NCI-H2107 (cell line): ENCODE measurements at places on chromosomes 6 and 20.
A peak's percentile ranks its signal among the peaks of the same experiment; 100 is the strongest.

DNA sequence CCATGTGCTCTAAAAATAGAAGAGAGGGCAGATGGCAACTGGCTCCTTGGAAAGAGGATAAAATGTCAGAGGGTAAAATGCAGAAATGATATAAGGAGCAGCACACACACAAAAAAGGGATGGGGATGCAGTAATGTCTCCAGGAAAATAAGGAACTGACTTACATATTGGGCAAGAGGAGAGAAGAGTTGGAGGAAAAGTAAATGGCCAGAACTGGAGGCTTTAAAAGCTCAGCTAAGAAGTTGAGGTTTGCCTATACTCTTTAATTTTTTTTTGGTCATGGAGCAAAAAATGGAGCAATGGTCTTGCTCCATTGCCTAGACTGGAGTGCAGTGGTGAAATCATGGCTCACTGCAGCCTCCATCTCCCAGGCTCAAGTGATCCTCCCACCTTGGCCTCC, 93.7 kb downstream of the SULF2 start:
- DNase-seq: no peak

DNA sequence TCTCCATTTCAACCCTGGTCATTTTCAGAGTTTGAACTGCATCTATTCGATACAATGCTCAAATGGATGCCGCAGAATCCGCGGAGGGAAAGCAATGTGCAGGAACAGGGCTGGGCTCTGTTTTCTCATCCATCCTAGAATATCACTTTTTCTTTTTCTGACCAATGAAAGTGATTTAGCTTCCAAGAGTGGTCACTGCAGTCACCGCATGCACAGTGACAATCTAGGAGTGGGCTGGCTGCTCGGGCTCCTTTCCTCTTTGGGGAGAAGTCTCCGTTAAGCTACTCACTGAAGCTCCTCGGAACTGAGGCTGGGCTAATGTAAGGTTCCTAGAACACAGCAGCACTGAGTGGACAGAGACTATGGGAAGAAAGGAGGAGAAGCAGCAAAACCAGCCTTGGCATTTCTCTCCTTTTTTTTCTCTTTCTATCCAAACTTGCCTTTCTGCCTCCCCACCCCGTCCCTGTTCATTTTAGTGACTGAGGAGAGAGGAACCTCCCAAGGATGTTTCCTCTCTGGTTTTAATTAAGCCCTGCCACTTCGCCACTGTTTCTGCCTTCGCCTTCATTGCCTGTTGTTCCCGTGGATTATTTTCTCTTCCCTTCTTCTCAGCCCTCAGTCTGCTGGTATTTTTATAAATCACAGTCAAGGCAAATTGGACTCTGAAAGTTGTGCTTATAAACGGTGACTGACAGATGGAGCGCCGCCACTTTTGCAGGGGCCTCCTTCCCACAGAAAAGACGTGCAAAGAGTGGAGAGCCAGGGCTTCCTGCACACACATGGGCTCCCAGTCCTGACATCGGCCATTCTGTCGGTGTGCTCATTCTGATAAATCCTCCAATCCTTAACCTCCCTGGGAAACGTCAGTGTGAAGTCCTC, 41.1 kb downstream of the RAMACL start:
- no peak for DNase-seq

DNA sequence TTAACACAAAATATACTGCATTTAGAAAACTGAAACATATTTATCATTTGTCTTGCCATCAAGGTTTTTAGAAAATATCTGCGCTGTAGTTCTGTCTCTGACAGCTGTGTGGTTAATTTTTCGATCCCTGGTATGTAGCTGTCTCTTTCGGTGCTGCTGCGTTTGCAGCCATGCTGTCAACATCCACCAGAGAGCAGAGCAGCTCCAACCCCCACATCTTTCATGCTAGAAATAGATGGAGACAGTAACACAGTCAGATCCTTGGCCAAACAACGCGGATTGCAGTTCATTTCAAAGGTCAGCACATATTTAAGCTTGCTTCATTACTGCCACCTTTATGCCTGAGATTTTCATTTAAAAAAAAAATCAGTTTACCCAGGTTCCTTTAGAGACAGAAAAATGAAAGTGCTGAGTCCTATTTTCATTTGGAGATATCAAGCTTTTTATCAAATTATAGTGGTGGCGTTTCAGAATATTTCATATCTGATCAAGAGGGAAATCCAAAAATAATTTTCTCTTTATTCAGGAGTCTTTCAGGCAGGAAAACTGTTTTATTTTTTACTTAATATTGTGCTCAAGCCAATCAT, 157.7 kb upstream of the MMS22L start:
- DNase-seq: peak; percentile 34

- no peak for DNase-seq
Observed at GRCh38 chr6:121521164-121521555, 85.7 kb downstream of the GJA1 start.

GRCh38 chr6:12506159-12506558, 210.4 kb upstream of the PHACTR1 start:
- no peak for DNase-seq

- DNase-seq: no peak
Observed at GRCh38 chr20:6530254-6530653, 237.2 kb upstream of the BMP2 start.

DNA sequence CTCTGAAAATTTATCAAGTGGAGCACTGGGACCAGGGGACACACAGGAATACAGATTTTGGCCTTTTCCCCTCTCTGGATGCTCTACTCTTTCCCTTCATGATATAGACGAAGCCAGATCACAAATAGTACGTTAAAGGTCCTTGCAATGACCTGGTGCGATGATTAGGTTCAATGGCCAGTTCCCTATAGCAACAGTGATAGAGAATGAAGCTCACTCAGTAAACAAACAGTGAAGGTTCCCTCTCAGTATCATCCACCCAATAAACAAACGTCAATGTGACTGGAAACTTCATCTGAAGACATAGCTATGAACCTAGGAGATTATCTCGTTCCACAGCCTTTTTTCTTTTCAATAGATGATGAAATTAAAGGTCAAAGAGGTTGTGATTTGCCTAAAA, 596.2 kb downstream of the KIF16B start:
- DNase-seq: no peak

GRCh38 chr6:44021589-44022295, 105.5 kb downstream of the MRPL14 start:
- DNase-seq: no peak

GRCh38 chr6:3820563-3820962, 28.6 kb upstream of the FAM50B start:
- DNase-seq: no peak

GRCh38 chr6:441126-441920, 49.8 kb downstream of the IRF4 start:
- DNase-seq: no peak

- DNase-seq: no peak
Observed at GRCh38 chr20:50538276-50538675, 28.1 kb downstream of the PTPN1 start.

DNA sequence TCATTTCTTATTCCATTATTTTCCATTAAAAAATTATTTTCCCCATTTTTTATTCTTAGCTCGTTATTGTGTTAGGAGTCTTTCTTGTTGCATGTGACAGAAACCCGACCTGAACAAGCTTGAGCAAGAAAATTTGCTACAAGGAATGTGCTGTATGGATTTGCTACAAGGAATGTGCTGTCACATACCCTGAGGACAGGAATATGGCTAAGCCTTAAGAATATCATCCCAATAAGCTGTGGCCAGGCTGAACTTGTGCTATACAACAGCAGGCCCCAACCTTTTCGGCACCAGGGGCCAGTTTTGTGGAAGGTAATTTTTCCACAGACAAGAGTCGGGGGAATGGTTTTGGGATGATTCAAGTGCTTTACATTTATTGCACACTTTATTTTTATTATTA, 114.0 kb downstream of the TRMT11 start:
- DNase-seq: no peak

GRCh38 chr20:31475472-31476293, 595 bp downstream of the REM1 start:
- no peak for DNase-seq

DNA sequence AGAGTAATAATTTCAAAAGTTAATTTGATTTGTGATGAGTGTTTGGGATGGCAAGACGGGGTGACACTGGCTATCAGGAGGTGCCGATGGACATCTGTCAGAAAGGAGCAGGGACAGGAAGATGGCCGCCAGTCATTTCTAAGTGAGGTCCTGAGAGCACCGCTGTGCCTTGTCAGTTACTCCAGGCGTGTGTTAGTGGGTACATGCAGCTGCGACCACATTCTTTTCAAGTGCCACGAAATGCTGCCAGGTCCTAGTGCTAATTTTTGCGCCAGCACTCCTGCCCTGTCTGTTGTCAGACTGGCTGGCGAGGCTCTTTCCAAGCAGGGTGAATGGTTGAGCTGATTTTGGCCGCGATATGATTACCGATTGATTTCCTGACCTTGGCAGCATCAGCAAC, 64.6 kb upstream of the INSM1 start:
- DNase-seq: no peak

DNA sequence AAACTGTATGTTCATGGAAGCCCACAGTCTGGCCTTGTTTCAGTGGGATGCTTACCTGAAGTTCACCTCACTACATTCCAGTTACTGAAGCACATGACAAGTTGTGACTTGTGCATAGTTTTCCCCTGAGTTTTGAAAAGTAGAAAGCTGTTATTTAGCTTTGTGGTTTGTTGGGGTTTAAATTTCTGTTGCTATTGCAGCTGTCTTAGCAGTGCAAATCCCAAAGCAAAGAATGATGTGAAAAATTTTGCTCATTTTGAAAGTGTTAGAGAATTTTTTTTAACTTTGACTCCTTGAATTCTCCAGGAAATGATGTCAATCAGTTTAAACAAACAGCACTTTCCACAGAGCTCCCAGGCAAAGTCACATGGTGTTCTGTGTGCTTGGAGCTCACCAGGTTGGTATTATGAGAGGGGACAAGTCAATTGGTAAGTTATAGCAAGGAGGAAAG, 268.4 kb downstream of the ADGRG6 start:
- DNase-seq: no peak

DNA sequence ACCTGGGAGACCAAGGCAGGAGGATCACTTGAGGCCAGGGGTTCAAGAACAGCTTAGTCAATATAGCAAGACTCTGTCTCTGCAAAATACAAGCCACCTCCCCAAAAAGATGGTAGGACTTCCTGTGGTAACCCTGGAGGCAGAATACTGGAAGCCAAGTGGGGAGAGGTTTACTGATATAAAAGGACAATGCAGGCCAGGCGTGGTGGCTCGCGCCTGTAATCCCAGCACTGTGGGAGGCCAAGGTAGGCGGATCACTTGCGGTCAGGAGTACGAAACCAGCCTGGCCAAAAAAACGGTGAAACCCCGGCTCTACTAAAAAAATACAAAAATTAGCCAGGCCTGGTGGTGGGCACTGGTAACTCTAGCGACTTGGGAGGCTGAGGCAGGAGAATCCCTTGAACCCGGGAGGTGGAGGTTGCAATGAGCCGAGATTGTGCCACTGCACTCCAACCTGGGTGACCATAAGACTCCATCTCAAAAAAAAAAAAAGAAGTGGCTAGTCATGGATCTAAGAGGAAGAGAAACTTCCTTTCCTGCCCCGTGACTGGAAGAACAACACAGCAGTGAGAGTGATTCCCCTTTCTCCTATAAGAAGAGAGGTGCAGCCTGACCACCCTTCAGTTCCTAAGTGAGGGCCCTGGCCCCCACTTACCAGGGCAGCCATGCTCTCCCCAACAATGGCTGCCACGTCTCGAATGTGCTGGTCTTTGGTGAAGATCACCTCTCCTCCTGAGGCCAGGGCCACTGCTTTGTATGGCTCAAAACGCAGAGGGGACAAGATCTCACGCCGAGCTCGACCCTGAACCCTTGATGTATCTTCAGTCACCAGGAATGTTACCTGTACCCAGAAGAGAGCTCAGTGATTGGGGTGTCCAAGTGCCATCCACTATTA, 6.2 kb downstream of the SAPCD1 start:
- no peak for DNase-seq

DNA sequence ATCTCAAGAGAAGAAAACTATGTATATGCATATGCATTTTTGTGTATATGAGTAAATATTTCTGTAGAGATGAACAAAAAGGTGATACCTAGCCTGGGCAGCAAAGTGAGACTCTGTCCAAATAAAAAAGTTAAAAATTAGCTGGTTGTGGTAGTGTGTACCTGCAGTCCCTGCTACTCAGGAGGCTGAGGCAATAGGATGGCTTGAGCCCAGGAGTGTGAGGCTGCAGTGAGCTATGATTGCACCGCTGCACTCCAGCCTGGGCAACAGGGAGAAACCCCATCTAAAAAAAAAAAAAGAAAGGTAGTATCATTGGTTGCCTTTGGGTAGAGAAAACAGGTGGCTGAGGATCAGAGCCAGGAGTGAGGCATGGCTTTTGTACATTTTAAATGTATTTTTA, 50.9 kb downstream of the KLHL31 start:
- DNase-seq: no peak

GRCh38 chr20:41248368-41249024, 69.0 kb downstream of the ZHX3 start:
- no peak for DNase-seq

- no peak for DNase-seq
Observed at GRCh38 chr20:16005021-16005914, 568.0 kb downstream of the KIF16B start.

DNA sequence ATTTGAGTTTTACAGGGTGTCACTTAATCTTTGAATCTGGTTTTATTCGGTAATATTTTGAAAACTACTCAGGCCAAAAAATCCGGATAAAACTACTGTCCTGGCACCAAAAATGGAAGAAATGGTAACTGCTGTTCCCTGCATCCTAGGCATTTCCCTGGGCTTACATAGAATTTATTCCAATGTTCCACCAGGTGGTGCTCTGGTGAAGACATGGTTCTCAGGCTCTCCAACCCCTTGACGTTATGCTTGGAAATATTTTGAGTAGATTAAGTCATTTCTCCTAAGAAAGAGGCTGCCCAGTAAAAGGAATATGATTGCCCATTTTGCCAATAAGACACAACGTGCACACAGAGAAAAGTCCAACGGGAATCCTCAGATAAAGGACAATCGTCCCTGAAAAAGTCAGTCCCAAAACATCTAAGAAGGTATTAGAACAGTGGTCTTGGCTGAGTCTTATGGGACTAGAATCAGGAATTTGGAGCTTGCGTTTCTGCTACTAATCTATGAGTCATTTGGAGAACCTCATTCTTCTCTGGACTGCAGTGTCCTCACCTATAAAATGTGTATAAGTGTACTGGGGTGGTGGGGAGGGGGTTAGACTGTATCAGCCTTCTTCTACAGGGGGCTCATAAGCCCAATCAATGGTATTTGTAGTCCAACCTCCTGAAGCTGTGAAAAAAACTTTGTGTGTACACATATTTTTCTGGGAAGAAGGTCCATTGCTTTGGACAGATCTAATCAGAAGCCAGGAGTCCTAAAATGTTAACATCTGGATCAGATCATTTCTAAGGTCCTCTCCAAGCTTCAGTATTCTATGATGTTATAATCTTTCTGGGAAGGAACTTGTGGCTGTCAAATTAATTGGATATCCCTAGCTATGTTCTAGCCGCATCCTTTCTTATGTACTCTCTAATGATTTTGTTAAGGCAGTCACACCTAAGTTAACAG, 131.0 kb upstream of the BMP2 start:
- no peak for DNase-seq
